Keratinocyte (primary cell): ENCODE measurements at places on chromosomes 13 and 19.

- no peak for DNase-seq
Measured at GRCh38 chr19:2333807-2334211, 5.3 kb downstream of the SPPL2B start.

DNA sequence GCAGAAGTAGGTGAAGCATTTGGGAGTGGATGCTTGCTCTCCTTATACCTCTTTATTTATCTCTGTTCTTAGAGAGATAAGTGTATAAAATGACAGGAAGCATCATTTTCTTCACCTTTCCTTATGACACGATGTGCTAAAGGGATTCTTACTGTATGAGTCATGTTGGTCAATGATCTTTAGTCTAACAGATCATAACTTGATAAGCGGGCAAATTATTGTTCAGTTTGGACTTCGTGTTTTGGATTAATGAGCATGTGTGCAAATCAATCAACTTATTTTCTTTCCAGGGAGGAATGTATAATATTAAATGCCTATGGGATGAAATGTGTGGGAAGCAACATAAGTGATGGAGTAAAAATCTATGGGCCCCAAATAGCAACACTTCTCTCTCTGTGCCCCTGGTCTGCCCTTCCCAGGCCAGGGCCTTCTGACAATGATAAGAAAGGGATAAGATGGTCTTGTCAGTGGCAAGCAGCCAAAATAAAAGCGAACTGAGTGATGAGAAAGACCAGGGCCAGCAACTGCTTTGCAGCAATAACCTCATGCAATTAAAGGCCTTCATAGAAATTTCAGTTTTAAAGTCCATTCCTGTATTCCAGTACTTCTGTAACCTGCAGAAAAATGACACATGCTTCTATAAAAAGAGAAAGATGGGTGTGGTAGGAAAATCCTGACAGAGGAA is 61.4 kb downstream of the SLC10A2 start:
- DNase-seq, result no peak

DNA sequence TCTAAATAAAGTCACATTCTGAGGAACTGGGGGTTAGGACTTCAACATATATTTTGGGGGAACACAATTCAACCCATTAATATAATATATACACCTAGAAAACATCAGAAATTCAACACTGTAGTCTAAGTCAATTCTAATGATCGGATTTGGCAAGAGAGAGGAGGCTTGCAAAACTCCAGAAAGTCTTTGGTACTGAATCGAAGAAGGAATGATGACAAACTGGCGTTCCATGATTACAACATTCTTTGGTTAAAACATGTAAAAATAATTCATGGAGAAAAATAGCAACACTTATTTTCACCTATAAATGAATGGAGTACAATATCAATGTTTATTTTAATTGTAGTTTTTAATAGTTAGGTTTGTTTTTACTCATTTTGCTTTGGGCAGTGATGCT is 62.4 kb downstream of the MBNL2 start:
- no peak for DNase-seq

DNA sequence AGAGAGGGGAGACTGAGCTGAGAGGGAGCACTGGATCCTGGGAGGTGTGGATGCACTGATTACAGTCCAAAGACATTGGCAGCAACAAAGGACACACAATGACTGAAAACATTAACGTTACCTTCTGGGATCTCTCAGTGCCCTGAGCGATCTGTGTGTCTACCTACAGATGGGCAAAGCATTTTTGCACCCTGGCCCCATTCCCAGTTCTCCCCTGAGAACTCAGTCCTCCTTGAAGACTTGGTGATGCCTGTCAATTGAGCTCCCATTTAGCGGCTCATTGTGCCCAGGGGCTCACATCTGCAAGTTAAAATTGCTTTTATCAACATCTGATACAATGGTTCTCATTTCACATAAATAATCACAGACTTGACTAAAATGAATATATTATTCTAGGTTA is 62.5 kb downstream of the CDADC1 start:
- no peak for DNase-seq

DNA sequence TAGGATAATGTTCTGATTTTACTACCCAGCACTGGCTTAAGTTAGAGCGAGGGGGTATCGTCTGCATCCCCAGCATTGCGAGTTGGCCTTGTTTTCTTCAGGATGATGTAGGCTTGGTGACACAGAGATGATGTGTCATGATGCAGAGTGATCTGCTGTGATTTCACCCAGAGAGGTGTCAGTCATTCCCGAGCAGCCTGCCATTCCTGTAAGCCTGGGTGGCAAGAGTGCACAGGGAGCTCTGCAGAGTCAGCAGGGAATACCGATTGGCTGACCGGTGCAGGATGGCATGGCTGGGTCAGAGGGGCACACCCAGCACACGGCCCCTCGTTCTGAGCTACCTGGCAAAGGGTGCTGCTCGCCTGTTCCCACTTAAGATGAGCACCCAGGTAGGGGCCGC is 15.8 kb upstream of the GJB6 start:
- no peak for DNase-seq

DNA sequence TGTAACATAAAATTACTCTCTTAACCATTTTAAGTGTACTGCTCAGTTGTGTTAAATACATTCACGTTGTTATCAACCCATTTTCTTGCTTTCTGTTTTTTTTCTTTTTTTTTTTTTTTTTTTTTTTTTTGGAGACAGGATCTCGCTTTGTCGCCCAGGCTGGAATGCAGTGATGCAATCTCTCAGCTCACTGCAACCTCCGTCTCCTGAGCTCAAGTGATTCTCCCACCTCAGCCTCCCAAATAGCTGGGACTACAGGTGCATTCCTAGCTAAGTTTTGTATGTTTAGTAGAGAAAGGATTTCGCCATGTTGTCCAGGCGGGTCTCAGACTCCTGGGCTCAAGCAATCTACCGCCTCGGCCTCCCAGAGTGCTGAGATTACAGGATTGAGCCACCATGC is 42.5 kb upstream of the C13orf42 start:
- DNase-seq, result no peak

GRCh38 chr19:8498295-8498694 is 4.1 kb downstream of the PRAM1 start:
- no peak for DNase-seq

DNA sequence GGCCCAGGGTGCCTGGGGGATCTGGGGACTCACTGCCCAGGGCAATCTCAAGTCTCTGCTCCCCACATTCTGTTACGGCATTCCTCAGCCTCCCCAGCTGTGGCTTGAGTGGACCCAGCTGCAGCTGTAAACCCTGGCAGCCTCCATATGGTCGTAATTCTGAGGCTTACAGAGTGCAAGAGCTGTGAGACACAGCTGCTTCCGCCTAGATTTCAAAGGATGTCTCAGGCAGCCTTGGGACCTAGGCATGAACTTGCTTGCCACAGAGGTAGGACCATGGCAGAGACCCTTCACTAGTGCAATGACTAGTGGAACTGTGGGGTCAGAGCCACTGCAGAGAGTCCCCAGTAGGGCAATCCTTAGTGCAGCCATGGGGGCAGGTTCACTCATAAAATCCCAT is 297.5 kb downstream of the ENOX1 start:
- DNase-seq, result no peak

GRCh38 chr19:32233091-32233490 is 112.3 kb upstream of the ZNF507 start:
- DNase-seq, result no peak

DNA sequence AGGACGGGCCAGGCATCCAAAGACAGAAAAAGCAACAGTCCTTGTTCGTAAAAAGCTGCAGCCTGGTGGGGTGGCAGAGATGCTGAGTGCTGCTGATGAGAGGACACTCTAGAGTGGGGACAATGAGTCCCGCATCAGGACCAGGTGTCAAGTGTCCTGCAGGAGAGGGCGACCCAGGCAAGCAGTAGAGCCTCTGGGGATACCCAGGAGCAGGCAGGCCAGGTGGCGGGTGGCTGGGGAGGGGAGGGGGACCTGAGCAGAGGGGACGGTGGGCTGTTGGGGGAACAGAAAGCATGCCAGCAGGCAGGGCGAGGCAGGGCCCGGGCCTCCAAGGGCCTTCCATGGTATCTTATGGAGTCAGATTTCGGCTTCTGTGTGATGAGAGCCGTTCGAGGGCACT is 35.8 kb downstream of the GGACT start:
- DNase-seq, result no peak

DNA sequence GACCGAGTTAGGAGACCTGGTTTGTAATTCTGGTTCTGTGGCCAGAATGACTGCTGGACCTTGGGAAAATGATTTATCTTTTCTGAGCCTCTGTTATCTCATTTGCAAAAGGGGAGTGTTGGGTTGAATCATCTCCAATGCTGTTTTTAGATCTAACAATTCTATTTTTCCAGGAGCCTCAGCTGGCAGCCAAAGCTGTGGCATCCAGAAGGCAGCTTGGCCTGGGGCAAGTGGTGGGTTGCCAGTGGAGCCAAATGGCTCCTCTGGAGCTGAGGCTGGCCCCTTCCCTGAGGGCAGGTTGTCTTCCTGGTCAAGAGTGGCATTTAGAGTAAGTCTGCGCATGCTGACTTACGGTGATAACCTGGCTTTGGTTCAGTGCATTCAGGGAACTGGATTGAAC is 21.3 kb downstream of the B3GLCT start:
- no peak for DNase-seq

DNA sequence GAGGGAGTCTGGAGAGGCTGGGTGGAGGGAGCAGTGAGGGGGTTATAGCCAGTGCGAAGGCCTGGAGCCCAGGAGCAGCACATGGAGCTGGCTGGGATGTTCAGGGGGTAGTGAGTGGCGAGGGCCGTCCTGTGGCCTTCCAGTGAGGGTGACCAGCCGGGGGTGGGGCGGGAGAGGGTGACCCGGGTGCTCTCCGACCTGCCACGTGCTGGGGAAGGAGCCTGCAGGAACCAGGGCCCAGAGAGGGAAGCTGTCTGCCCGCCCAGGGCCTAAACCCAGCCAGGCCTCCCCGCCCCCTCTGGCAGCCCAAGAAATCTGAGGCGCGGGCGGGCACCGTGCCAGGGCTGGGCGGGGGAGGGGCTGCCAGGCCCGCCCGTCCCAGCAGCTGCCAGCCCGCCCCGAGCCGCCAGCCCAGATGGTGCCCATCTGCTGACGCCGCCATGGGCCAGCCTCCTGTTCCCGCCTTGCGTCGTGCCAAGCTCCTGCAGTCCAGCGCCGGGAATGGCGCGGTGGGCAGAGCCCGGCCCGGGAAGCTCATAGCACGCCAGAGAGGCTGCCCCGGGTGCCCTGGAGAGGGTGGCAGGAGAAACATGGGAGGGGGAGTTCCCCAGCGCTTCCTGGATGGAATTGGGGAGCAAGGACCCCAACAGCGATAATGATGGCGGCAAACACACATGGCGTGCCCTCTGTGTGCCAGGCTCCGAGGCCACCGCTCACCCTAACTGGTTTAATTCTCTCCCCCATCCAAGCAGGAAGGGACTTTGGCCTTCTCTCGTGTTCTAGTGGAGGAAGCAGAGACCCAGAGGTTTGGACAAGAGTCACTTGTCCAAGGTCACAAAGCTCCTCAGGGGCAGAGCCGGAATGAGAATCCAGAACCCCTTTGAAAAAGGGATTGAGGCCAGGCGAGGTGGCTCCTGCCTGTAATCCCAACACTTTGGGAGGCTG is 21.5 kb downstream of the NFIC start:
- DNase-seq, result no peak

DNA sequence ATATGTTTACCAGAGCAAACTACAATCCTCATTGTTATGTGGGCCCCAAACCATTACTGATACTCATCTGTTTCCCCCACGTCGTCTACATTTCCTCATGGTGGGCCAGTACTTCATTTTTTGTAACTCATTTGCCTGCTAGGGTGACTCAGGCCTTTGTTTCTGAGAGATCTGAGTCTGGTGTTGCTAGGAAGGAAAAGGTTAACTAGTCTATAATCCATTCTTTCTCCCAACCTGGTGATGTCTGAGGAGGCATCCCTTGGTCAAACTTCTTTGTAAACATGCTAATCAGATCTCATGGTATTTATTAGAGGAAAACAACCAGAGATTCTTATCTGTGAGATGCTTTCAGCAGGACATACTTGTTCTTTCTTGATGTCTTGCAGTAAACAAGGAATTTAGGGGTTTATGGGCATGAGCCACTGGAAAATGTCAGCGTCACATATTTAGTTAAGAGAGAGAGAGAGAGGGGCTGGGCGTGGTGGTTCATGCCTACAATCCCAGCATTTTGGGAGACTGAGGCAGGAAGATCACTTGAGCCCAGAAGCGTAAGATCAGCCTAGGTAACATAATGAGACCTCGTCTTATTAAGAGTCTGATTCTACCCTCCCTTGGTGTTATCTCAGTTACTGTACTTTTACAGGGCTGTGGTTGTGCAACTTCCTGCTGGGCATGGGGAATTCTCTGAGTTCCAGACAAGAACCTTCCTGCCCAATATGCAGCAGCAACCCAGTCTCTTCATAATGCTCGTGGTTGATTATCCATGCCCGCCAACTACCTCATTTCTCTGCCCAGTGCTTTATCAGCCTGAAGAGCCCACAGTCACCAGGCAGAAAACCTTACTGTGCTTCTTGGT is 9.7 kb upstream of the DPRX start:
- no peak for DNase-seq

GRCh38 chr19:38274739-38275138 is 10.4 kb downstream of the SPINT2 start:
- DNase-seq, result no peak

DNA sequence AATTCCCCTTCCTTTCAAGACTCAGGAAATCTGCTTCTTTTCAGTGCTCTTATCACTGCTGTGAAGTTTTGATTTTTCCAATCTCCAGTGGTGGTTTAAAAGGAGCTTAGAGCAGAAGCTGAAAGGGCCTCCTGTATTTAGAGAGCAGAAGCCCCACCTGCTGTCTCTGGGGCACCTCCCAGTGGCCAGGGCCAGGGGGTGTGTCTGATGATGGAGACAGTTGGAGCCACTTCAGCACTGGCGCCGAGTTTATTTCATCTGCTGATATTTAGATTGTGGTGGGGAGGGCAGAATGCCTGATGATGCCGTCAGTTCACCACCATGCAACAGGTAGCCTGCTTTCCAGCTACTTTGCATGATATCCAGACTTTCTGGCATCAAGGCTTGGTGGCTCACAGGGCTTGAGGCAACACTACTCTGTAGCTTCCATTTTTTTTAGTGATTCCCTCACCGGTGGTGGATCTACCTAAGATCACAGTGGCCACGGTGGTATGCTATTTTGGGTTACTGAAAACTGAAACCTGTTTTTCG is 371.9 kb downstream of the KCNRG start:
- no peak for DNase-seq

DNA sequence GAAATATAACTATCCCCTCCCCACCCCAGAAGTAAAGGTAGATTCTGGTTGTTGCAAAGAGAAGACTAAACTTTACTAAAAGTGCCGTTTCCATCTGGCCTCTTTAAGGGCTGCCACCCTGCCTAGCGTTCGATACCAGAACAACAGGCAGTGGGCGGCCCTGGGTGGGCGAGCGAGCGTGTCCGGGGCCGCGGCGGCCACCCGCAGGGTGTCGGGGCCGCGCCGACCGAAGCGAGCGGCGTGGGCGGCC is 2.6 kb downstream of the FGF9 start:
- DNase-seq, result no peak

- no peak for DNase-seq
Measured at GRCh38 chr13:26228096-26228495, 6.0 kb upstream of the RNF6 start.
